Astrocyte of the spinal cord (primary cell): ENCODE measurements at places on chromosomes 3 and 15.

- DNase-seq: no peak
Observed at GRCh38 chr15:39785139-39785538, 2.5 kb upstream of the FSIP1 start.

DNA sequence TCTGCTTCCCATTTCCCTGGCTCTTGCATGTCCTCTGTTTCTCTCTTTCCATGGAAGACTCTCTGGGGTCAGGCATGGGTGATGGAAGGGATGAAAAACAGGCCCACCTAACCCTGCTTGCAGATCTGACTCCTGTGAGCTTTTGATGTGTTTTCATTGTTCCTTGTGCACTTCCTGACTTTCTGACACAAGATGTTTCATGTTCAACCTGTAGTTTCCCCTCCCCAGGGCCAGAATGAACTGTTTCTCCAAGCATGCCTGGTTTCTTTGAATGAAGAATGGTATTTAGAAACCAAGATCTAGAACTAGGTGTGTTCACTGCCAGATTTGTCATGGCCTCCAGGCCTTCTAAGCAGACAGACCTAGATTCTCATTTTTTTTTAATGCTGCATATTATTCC, 36.1 kb upstream of the CRTC3 start:
- DNase-seq: no peak

GRCh38 chr3:161406594-161407555, 35.6 kb upstream of the SPTSSB start:
- no peak for DNase-seq

- DNase-seq: peak; percentile 7
Observed at GRCh38 chr3:1214933-1215332, 122.1 kb downstream of the CNTN6 start.

GRCh38 chr3:113968986-113969385, 21.2 kb downstream of the ZDHHC23 start:
- no peak for DNase-seq

- peak; percentile 28 for DNase-seq
Observed at GRCh38 chr3:102224171-102224570, 210.6 kb upstream of the ZPLD1 start.

GRCh38 chr15:58058729-58059128, 6.8 kb downstream of the ALDH1A2 start:
- no peak for DNase-seq

- DNase-seq: no peak
Observed at GRCh38 chr15:63793046-63793483, 40.7 kb downstream of the HERC1 start.

GRCh38 chr3:190119461-190120268, 1.0 kb downstream of the P3H2 start:
- peak; percentile 30 for DNase-seq

DNA sequence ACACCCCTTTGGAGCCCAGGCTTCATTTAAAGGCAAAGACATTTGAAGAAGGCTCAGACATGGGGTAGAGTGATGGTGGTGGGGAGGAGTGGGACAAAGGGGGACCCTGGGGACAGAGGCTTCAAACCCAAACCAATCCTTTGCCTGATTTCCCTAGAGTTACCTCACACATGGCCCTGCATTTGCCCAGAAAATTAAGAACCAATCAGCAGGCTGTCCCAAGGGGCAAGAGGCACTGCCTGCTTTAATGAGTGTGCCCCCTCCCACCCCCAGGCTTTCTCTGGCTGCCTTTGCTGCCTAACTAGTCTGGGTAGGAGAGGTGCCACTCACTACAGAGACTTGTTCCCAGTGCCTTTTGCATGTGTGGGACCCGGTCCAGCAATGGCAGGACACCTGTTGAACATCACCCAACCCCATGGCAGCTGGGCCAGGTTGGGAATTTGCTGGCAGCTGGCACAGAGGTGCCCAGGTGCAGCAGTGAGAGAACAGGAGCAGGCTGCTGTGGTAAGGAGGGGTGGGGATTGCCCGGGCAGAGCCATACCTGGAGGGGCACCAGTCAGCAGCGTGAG, 38.4 kb downstream of the CCDC33 start:
- DNase-seq: no peak

DNA sequence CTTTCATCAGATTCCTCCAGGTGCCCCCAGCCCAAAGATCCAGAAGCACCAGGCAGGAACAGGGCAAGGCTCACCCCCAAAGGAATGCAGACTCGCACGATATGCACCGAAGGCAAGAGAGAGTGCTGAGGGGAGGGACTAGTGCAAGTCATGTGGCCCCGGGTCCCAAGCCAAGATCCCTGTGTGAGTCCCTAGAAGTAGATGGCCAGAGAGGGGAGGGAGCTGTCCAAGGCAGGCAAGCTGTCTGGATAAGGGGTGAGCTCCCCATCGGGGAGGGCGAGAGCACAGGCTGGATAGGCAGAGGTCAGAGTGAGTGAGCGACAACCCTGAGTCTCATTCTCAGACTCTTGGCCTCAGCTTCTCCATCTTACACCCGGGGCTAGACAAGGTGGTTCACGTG, 171.5 kb upstream of the LINGO1 start:
- no peak for DNase-seq

DNA sequence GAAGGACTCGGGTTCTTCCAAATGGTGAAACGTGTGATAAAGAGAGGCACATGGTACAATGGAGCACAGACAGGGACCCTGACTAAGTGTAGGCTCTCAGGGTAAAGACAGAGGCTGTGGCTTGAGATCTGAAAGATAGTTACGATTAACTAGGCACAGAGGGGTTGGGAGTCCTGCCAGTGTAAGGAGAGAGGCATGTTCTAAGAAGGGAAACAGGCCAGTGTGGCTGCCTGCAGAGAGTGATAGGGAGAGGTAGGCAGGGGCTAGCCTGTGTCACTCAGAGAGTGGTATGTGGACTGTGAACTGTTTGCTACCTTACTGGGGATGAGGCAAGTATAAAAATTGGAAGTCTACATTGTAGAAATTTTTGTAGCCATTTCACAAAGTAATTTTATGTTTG, 109.5 kb downstream of the PEX5L start:
- no peak for DNase-seq

GRCh38 chr15:34904527-34904926, 65.0 kb downstream of the AQR start:
- no peak for DNase-seq

DNA sequence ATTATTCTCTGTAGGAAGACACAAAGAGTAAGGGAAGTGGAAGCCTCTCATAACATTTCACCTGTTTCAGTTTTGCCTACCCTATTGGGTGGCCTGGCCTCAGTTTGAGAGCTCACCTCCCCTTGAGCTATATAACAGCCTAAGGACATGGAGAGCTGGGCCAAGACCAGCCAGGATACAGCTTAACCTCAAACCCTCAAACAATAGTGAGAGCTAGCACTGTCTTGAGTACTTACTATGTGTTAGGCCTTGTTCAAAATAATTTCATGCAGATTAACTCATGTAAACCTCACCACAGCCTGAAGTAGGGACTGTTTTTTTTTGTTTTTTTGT, 15.0 kb upstream of the TBL1XR1 start:
- DNase-seq: no peak

- no peak for DNase-seq
Observed at GRCh38 chr3:104520228-104520655, 846.5 kb upstream of the ALCAM start.

GRCh38 chr3:55267206-55267930, 219.7 kb downstream of the WNT5A start:
- no peak for DNase-seq

DNA sequence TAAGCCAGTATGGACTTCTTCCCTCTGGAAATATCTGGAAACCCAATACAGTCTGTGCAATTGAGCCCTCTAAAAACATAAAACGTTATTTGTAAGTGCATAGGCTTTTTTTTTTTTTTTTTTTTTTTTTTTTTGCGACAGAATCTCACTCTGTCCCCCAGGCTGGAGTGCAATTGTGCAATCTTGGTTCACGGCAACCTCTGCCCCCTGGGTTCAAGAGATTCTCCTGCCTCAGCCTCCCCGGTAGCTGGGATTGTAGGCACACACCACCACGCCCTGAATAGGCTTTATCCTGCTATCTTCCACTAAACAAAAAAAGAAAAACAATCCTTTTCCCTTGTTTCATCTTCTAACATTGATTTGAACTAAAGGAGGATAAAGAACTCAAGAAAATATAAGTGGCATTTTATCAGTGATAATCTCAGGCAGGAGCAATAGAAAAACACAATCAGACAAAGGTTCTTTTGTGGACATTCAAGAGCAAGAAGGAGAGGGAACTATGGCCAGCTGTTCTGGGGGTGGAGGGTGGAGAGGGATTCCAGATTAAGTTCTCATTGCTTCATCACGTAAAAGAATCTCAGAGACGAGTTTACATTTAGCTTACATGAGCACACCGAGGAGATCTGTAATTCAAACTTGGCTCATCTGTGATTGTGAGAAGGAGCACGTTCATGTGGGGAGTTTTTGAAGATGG, 68.6 kb downstream of the ITGB5 start:
- peak; percentile 27 for DNase-seq

GRCh38 chr3:12345584-12346494, 57.0 kb downstream of the PPARG start:
- DNase-seq: no peak

- DNase-seq: no peak
Observed at GRCh38 chr3:53253707-53254508, 1.9 kb downstream of the TKT start.
